ENCODE measurements at places on chromosomes 12 and 14. TPM values are rescaled to one million over a fixed set of nuclear protein-coding genes. Genes with fewer than 3 reads are reported as not detected.
A peak's percentile ranks its signal among the peaks of the same experiment; 100 is the strongest.

The TIMELESS gene
- 15.8 TPM for total RNA-seq

The BEST3 gene
- total RNA-seq = 4.1 TPM

- H3K4me3 ChIP-seq = no peak overlapping the region
- H3K36me3 ChIP-seq = peaks cover 83% of the 10 kb centered on the region
- no peaks in the 10 kb centered on the region for H3K4me1 ChIP-seq
- no peak for DNase-seq
- H3K27me3 ChIP-seq = no peaks in the 10 kb centered on the region
- H3K27ac ChIP-seq = no peak overlapping the region
Observed at GRCh38 chr12:110330124-110330523, 49.1 kb downstream of the ATP2A2 start.

GRCh38 chr12:47032644-47033043, 46.8 kb upstream of the PCED1B start:
- H3K27ac ChIP-seq = no peak overlapping the region
- no peak overlapping the region for H3K4me3 ChIP-seq
- H3K36me3 ChIP-seq = no peaks in the 10 kb centered on the region
- DNase-seq = peak; percentile 14

- H3K27ac ChIP-seq = no peak overlapping the region
- peaks cover 15% of the 10 kb centered on the region for H3K4me1 ChIP-seq
- no peak for DNase-seq
- no peak overlapping the region for H3K4me3 ChIP-seq
Observed at GRCh38 chr12:89706551-89706950, 2.1 kb downstream of the ATP2B1 start.

GRCh38 chr12:58919231-58920101, 838 bp downstream of the LRIG3 start:
- peaks cover 27% of the 10 kb centered on the region for H3K27me3 ChIP-seq
- peak overlapping the region; percentile 45 for H3K4me3 ChIP-seq
- DNase-seq = no peak
- no peaks in the 10 kb centered on the region for H3K4me1 ChIP-seq
- H3K27ac ChIP-seq = peak overlapping the region; percentile 68
- no peaks in the 10 kb centered on the region for H3K36me3 ChIP-seq

DNA sequence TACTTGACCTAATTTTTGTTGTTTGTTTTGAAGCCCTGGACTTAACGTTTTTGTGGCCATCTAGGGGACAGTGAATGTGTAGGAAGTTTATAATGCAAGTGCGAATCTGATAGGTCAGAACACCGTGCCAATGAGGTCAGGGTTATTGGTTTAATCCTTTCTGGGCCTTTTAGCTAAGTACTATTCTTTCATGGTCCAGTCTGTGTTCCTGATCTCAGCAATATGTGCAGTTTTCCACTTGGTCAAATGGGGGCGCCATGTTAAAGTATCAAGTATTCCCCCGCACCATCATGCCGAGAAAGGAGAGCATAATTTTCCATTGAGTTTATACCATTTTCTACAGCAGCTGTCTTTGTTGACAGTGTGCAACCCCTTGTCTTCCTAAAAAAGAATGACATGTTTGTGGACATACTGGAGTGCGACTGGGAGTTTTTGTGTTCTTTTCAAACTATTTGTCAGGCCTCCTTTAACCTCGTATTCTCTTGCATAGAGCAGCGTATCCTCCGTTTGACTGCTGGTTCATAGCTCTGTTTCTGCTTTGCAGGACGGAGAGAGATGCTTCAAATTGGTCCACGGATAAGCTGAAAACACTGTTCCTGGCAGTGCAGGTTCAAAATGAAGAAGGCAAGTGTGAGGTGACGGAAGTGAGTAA, 1.3 kb downstream of the AHSA1 start:
- H3K36me3 ChIP-seq = peaks cover 42% of the 10 kb centered on the region
- no peaks in the 10 kb centered on the region for H3K27me3 ChIP-seq
- H3K4me1 ChIP-seq = peaks cover 11% of the 10 kb centered on the region
- H3K27ac ChIP-seq = peak overlapping the region; percentile 98
- peak overlapping the region; percentile 96 for H3K4me3 ChIP-seq
- peak; percentile 37 for DNase-seq

DNA sequence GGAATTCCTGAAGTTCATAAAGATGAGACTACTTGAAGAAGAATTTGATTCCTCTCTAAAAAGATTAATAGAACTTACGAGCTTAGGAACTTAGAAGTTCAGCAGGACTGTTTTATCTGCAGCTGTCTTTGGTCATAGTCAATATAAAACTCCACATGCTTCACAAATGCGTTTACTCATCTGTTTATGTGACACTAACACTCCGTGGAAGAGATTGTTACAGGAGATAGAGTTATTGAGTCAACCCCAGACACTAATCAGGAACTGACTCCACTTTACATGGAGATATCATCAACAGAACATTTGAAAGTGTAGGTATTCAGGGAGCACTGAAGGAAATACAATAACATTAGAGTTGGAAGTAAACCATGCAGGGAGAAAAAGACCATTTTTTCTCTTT, 92.8 kb downstream of the LRFN5 start:
- DNase-seq = no peak
- H3K27ac ChIP-seq = no peak overlapping the region
- H3K27me3 ChIP-seq = no peaks in the 10 kb centered on the region
- no peaks in the 10 kb centered on the region for H3K36me3 ChIP-seq
- H3K4me1 ChIP-seq = no peaks in the 10 kb centered on the region
